ENCODE measurements at places on chromosomes 2 and 18. TPM values are rescaled to one million over a fixed set of nuclear protein-coding genes. Genes with fewer than 3 reads are reported as not detected.
A peak's percentile ranks its signal among the peaks of the same experiment; 100 is the strongest.

Gene IL36RN
- not detected for total RNA-seq

DNA sequence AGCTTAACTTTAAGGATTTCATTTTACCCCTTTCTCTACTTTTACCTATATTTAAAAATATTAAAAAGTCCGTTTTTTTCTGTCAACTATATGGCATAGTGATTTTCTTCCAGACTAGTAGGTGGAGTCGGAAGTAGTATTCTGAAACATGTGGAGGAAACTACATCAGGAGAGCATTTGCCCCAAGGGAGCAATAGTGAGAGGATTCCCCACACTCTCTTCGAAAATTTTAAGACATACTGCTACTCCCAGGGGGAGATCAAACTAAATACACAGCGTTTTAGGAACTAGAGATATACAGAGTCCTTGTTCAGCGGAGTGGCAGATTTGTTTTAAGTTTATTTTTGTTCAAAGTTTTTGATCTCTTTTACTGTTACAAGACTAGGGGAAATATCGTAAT, 40.6 kb downstream of the METAP1D start:
- H3K4me1 ChIP-seq, result no peaks in the 10 kb centered on the region
- H3K36me3 ChIP-seq, result no peaks in the 10 kb centered on the region
- H3K4me3 ChIP-seq, result no peak overlapping the region
- DNase-seq, result no peak
- H3K27ac ChIP-seq, result no peak overlapping the region

- no peak overlapping the region for H3K4me3 ChIP-seq
- no peak for DNase-seq
- no peak overlapping the region for H3K27ac ChIP-seq
- H3K27me3 ChIP-seq, result no peaks in the 10 kb centered on the region
- H3K36me3 ChIP-seq, result no peaks in the 10 kb centered on the region
- no peaks in the 10 kb centered on the region for H3K4me1 ChIP-seq
Measured at GRCh38 chr2:124250433-124250832, 225.3 kb downstream of the CNTNAP5 start.

DNA sequence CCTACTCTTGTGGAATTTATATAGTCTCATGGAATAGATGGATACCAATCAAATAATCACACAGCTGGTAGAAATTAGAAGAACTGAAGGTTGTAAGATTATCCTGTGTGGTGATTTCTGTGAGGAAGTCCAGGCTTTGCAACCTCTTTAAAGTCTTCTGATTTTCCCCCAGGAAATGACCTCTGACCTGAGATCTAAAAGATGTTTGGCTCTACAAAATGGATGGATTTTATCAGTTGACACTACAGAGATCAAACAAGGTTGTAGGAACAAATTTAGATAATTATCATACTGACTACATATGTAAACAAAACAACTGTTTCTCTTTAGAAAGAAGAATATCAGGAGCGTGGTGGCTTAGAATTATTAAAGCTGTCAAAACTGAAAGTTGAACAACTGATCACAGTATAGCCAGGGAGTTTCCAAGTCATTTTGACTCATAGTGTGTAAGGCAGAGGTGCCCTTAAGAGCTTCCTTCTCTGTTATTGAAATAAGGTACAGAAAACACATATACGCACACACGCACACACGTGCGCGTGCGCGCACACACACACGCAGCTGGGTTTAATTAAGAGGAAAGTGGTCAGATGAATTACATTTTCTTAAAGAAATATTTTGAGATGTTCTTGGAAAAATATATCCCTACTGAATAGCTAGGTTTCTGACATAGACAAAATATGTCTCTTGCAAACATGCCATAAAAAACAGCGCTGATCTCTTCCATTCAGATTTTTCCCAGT, 35.5 kb upstream of the PELI1 start:
- no peaks in the 10 kb centered on the region for H3K36me3 ChIP-seq
- H3K4me3 ChIP-seq, result no peak overlapping the region
- H3K27me3 ChIP-seq, result no peaks in the 10 kb centered on the region
- no peak for DNase-seq

Gene RBKS
- total RNA-seq, result 2.2 TPM

- H3K4me3 ChIP-seq, result no peak overlapping the region
- H3K36me3 ChIP-seq, result no peaks in the 10 kb centered on the region
- DNase-seq, result no peak
- no peaks in the 10 kb centered on the region for H3K4me1 ChIP-seq
Measured at GRCh38 chr2:56681659-56682396, 498.0 kb downstream of the CCDC85A start.

DNA sequence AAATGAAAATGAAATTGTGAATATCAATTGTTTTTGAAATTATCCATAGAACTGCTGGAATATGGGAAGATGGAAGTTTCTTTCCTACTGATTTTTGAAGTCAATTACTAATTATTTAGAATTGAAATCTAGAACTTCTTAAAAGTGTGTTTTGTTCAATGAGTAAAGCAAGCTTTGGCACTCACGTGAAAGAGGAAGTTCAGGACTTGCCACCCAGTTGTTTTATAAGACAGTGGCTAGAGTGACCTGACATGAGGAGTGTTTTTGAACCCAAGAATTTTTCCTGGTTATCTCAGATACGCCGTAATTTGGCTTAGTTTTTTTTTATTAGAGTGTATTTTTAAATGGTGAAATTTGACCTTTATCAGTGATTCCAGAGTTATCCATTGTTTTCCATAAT, 3.5 kb downstream of the MXD1 start:
- peak overlapping the region; percentile 56 for H3K27ac ChIP-seq
- no peak for DNase-seq
- H3K36me3 ChIP-seq, result peaks cover 48% of the 10 kb centered on the region
- H3K27me3 ChIP-seq, result no peaks in the 10 kb centered on the region
- peaks cover 34% of the 10 kb centered on the region for H3K4me1 ChIP-seq

Gene HOXD11
- total RNA-seq, result not detected

Gene G6PC2
- total RNA-seq, result not detected

Gene GPAT2
- total RNA-seq, result 4.3 TPM

Gene DOK6
- total RNA-seq, result 3.2 TPM

DNA sequence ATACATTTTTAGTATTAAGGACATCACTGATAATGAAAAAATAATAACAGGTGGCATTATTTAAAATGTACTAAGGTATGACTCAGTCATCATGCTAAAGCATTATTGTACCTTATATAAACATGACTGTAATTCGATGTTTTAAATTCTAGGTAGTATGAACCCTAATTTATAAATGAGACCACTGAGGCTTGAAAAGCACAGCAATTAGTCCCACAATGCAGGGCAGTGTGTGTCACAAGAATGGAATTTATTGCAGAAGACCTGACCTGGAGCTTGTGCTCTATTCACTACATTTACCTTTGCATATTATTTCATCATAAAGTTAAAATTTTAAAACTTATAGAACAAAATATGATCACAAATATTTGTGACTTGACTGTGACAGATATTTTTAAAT, 358.5 kb upstream of the DSEL start:
- DNase-seq, result no peak
- H3K27me3 ChIP-seq, result no peaks in the 10 kb centered on the region
- H3K27ac ChIP-seq, result no peak overlapping the region

Gene LYG1
- total RNA-seq, result 1.0 TPM

Gene ASB18
- total RNA-seq, result not detected

GRCh38 chr18:9951022-9951859, 37.4 kb downstream of the VAPA start:
- no peak overlapping the region for H3K4me3 ChIP-seq
- no peak for DNase-seq
- H3K27ac ChIP-seq, result no peak overlapping the region
- H3K27me3 ChIP-seq, result no peaks in the 10 kb centered on the region

DNA sequence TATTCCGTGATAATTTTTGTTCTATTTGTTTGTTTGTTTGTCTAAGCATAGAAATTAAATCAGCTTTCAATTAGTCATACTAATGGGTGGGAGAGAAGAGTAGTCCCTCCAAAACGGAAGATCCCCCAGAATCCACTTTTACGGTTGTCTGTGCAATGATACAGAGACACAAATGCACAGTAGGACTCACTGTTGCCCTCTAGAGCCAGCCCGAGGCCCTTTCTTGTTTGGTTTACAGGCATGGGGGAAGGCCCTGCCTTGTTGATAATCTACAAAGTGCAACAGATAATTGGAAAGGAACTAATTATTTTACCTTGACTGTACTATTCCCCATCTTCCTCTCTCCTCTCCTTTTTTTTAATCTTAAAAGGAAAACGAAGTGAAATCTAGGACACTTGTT, 121.1 kb downstream of the ACOXL start:
- DNase-seq, result no peak
- H3K4me1 ChIP-seq, result no peaks in the 10 kb centered on the region
- no peaks in the 10 kb centered on the region for H3K36me3 ChIP-seq
- H3K27ac ChIP-seq, result no peak overlapping the region

DNA sequence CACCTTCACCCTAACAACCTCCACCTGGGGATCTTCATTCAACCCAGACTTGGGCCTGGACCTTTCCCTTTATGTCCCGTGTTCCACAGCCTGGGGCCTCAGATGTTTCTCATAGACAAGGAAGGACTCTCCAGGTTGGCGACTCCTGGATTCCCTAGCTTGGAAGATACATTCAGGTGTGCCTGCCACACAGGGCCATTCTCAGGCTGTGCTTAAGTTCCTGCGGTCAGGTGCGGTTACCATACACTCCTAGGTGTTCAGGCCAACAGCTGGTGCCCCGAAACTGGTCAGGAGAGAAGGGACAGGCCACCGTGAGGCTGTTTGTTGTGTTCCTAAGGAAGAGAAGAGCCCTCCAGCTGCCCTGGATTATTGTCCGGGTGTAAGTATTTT, 15.6 kb downstream of the SLC4A3 start:
- no peaks in the 10 kb centered on the region for H3K36me3 ChIP-seq
- H3K27me3 ChIP-seq, result peaks cover 3% of the 10 kb centered on the region
- H3K4me1 ChIP-seq, result peaks cover 23% of the 10 kb centered on the region
- H3K4me3 ChIP-seq, result no peak overlapping the region
- no peak for DNase-seq

GRCh38 chr2:88747990-88748389, 56.5 kb downstream of the RPIA start:
- H3K36me3 ChIP-seq, result peaks cover 82% of the 10 kb centered on the region
- no peaks in the 10 kb centered on the region for H3K4me1 ChIP-seq
- H3K4me3 ChIP-seq, result no peak overlapping the region
- DNase-seq, result no peak
- H3K27ac ChIP-seq, result no peak overlapping the region

Gene CNGA3
- total RNA-seq, result 0.18 TPM

Gene TUBA4A
- total RNA-seq, result 35.0 TPM

- H3K4me1 ChIP-seq, result peaks cover 47% of the 10 kb centered on the region
- no peak for DNase-seq
- H3K27ac ChIP-seq, result no peak overlapping the region
- no peaks in the 10 kb centered on the region for H3K27me3 ChIP-seq
- H3K36me3 ChIP-seq, result peaks cover 64% of the 10 kb centered on the region
Measured at GRCh38 chr2:181904022-181904632, 12.6 kb downstream of the ITPRID2 start.

DNA sequence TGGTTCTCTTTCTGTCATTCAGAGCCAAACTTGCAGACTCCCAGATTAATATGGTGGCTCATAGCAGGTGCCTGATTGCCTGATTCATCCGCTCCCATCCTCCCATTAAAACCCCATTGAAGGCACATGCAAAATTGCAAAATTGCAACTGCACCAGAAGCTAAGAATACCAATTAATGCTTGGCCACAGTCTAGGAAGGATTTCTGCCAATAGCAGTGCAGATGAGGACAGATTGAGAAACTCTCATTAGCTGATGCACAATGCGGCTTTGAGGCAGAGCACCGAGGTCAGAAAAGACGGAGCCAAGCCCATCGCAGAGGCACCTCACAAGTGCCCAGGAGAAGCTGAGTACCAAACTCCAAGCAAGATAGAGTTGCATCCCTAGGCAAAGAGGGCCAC, 172.8 kb downstream of the ARL4C start:
- H3K27ac ChIP-seq, result no peak overlapping the region
- no peaks in the 10 kb centered on the region for H3K36me3 ChIP-seq
- no peak overlapping the region for H3K4me3 ChIP-seq
- no peaks in the 10 kb centered on the region for H3K4me1 ChIP-seq
- H3K27me3 ChIP-seq, result no peaks in the 10 kb centered on the region

Gene TEX44
- not detected for total RNA-seq

DNA sequence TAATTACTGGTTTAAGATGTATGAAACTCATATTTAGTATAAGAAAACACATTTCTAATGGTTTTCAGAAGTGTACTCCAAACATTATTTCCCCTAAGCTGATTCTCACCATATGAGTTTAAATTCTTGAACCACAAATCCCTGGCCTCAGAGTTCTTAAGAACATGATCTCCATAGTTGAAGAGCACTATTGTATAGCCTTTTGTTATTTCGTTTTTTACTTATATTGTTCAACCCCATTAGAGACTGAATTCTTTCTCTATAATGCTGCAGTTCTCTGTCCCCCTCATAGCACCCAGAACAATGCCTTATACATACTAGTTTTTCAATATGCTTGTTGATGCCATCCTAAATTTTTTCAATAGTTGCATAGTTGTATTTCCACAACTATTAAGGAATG, 85.5 kb upstream of the TMEM17 start:
- no peak for DNase-seq
- H3K4me3 ChIP-seq, result no peak overlapping the region
- no peaks in the 10 kb centered on the region for H3K36me3 ChIP-seq
- H3K27me3 ChIP-seq, result no peaks in the 10 kb centered on the region
- H3K27ac ChIP-seq, result no peak overlapping the region

GRCh38 chr2:41821167-41821566, 226.7 kb upstream of the PKDCC start:
- no peak for DNase-seq
- no peak overlapping the region for H3K4me3 ChIP-seq
- H3K27me3 ChIP-seq, result no peaks in the 10 kb centered on the region

Gene GALR1
- not detected for total RNA-seq

DNA sequence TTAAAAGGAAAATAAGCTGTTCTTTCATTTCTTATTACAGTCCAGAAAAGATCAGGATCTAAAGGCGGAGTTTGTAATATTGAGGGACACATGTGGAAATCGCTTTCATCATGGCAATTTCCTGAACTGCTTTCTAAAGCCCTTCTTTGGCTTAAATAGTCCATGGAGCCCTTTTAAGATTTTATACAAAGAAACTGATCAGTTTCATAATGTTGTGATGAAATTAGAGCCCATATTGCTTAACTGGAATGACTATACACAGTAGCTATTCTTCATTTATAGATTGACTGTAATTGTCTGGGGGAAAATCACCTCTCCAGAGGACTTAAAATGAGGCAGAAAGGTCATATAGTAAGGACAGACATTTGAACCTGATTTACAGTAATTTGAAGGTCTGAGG, 322.2 kb downstream of the ETAA1 start:
- H3K4me1 ChIP-seq, result no peaks in the 10 kb centered on the region
- DNase-seq, result no peak
- H3K27ac ChIP-seq, result no peak overlapping the region
- no peaks in the 10 kb centered on the region for H3K27me3 ChIP-seq

DNA sequence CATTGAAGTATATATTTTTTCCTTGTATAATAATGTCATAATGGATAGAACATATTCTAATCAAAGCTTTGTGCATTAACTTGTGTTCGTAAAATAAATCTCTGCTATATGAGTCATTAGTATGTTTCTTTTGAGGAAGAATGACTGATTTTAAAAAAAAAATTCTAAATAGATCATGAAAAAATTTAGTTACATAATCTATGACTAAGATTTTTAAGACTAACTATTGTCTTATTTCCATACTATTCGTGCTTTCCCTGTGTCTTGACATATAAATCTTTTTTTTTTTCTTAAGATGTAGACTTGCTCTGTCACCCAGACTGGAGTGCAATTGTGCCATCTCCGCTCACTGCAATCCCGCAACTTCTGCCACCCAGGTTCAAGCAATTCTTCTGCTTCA, 226.1 kb downstream of the DSEL start:
- no peak overlapping the region for H3K27ac ChIP-seq
- no peak for DNase-seq
- no peaks in the 10 kb centered on the region for H3K27me3 ChIP-seq
- no peaks in the 10 kb centered on the region for H3K36me3 ChIP-seq
- no peaks in the 10 kb centered on the region for H3K4me1 ChIP-seq
- no peak overlapping the region for H3K4me3 ChIP-seq

All from lower lobe of right lung (tissue), 2 donors.